ENCODE measurements at places on chromosomes 12 and 14.

DNA sequence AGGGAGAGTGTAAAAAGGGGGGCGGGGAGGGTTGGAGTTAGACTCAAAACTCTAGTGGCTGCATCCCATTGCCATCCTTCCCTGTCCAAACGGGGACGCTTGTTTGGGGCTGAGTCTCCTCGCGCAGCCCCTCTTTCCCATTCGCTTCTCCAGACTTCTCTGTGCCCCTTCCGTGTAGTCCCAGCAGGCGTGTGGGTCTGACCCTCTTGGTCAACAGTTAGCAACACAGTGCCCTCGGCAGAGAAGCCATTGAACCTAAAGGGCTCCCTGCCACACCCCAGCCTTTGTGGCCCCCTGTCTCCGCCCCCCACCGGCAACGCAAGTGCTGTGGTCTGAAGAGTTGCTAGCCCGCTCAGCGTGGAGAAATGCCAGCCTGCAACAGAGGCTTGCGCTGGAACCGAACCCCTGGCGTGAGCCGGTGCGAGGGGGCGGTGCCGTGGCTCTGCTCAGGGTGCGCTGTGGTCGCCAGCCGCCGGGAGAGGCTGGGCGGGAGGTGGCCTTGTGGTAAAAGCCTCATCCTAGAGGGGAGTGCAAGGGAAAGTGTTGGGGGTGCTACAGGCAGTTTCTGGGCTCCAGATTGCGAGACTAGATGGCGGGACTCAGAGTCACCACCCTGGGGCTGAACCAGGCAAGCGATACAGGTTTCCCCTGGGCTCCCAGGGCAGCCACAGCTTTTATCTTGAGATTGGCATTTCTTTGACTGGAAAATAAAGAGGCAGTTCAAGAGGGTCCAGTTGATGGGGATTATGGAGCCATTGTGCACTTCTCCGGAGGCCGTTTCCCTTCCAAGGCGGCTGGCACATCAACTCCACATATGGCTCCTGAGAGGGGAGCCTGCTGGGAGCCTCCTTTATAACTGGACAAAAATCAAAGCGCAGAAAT is 2.1 kb downstream of the PLXNC1 start:
- no peak for DNase-seq

DNA sequence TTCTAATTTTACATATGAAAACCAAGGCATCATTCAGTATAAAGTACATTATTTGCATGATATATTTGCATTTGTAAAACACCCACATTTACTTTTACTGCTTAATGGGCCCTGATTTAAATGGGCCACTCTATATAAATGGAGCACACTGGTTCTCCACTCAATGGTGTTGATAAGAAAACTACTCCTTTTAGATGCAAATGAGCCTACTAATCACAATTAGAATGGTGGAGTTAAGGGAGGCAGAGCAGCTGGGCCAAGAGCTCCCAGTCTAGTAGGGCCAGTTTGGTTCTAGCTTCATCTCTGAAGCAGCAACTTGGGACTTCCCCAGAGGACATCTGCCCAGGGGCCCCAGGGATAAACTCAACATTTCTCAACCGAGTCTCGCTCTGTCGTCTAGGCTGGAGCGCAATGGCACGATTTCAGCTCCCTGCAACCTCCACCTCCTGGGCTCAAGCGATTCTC is 120.7 kb downstream of the FOXN3 start:
- DNase-seq: no peak

DNA sequence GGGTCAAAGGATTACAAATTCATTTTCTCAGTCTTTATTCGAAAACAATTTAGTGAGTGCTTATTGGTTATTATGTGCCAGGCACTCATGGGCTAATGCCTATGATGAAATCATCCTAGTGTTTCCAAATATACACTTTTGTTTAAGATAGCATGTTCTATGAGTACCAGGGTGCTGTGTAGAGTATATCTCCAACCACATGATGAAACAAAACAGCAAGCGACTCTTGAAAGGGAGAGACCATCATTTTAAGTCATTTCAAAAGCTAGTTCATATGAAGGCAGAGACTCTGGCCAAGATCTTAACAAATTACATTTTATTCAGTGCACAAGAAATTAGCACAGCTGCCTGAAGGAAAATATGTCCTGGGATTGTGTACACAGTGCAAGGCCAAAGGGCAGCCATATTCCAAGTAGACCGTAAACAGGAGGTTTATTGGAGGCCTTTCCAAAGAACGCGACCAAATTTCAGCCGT is 204.2 kb downstream of the EFCAB11 start:
- no peak for DNase-seq

GRCh38 chr12:106769546-106769945 is 4.9 kb upstream of the RIC8B start:
- DNase-seq: no peak

All from non-pigmented ciliary epithelial cell (primary cell).